Vagina (tissue), 2 donors: ENCODE measurements at places on chromosomes 7 and 10. TPM values are rescaled to one million over a fixed set of nuclear protein-coding genes. Genes with fewer than 3 reads are reported as not detected.

LBX1 gene
- not detected for total RNA-seq

PRSS2 gene
- total RNA-seq = not detected

CALML5 gene
- total RNA-seq = 102 TPM

EN2 gene
- 0.98 TPM for total RNA-seq

EBF3 gene
- 10.6 TPM for total RNA-seq

OPN1SW gene
- total RNA-seq = not detected

CD36 gene
- 102 TPM for total RNA-seq

ADAM12 gene
- 3.7 TPM for total RNA-seq

FXYD4 gene
- not detected for total RNA-seq

ITIH5 gene
- total RNA-seq = 20.4 TPM

KCNIP2 gene
- 5.9 TPM for total RNA-seq

PRSS1 gene
- total RNA-seq = not detected

POLR3A gene
- total RNA-seq = 16.9 TPM

TYSND1 gene
- total RNA-seq = 15.7 TPM

CNTNAP2 gene
- 2.2 TPM for total RNA-seq

WNT8B gene
- not detected for total RNA-seq

DNAJC12 gene
- total RNA-seq = 2.7 TPM

NODAL gene
- total RNA-seq = not detected

UCMA gene
- total RNA-seq = not detected

HOXA2 gene
- total RNA-seq = 2.0 TPM

NEUROD6 gene
- not detected for total RNA-seq
